Prostate gland (tissue), 2 donors: ENCODE measurements at places on chromosomes 7 and 10.

DNA sequence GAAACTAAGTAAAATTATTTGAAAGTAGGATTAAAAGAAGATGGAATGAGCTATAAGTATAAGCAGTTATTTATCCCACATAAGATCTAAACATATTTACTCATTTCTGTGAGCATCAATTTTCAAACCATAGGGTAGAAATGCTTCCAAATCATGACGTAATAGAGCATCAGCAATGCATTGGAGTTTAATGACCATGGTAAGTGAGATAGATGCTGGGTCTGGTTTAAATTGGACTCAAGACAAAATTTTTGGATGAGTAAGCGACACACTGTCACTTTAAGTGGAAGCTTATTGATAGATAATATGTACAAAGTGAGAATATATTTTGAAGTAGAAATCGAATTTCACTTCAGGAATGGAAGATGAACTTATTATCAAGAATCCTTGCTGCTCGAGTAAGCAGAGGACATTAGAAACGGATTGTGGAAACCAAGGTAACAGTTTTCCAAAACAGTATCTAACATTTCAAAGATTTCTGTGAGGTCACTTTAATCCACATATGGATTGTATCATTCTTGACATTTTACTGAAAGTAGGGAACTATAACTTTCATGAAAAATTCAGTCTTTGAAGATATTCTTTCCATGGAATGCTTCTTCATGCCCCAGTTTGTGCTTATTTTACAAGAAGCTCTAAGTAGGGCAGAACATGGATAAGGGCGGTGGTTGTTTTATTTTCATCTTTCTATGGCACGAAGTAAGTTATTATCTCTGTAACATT, 85.8 kb downstream of the AGMO start:
- no peaks in the 10 kb centered on the region for H3K4me1 ChIP-seq
- no peaks in the 10 kb centered on the region for H3K27me3 ChIP-seq
- H3K36me3 ChIP-seq = no peaks in the 10 kb centered on the region
- H3K27ac ChIP-seq = no peak overlapping the region
- H3K4me3 ChIP-seq = no peak overlapping the region
- DNase-seq = no peak

DNA sequence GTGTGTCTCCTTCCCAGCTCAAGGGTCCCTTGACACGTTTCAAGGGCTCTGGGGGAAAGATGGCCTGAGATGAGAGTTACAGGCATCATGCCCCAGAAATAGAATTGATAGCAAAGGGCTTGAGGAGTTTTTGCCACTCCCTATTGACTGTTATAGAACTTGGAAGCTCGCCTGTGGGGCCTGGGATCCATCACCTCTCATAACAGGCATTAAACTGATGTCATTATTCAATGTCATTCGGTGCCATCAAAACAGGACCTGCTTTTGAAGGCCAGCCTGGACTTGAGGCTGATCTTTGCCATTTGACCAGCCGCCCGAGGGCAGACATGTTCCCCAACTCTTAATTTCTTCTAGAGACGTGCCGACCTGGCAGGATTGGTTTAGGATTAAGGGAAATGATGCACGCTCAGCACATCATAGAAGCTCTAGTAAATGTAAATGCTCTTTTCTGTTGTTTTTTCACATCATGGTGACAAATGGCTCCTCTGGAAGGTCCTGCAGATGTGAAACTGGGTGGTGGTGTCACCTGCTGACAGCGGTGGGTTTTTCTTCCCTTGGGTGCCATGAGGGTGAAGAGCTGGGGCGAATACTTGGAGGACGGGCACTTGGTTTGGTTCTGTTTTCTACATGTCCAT, 16.7 kb upstream of the KLF6 start:
- H3K36me3 ChIP-seq = no peaks in the 10 kb centered on the region
- no peaks in the 10 kb centered on the region for H3K4me1 ChIP-seq
- no peak overlapping the region for H3K27ac ChIP-seq
- no peak overlapping the region for H3K4me3 ChIP-seq
- DNase-seq = no peak

DNA sequence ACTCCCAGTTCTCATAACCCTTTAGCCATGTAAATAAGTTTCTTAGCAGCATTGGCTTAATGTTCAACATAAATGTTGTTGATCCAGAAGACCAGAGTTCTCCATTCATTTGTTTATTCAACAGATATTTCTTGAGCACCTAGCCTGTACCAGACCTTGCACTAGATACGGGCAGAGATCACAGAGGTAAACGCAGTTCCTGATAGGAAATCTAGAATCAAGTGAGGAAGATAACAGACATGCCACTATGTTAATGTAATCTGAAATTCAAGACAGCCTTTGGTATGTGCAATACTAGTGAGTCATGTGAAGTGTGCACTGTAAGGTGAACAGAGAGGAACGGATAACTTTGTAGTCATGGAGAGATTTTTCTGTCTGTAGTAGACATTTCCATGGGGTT, 3.0 kb downstream of the BUB3 start:
- no peak overlapping the region for H3K4me3 ChIP-seq
- H3K36me3 ChIP-seq = no peaks in the 10 kb centered on the region
- no peaks in the 10 kb centered on the region for H3K27me3 ChIP-seq
- DNase-seq = no peak
- no peaks in the 10 kb centered on the region for H3K4me1 ChIP-seq

DNA sequence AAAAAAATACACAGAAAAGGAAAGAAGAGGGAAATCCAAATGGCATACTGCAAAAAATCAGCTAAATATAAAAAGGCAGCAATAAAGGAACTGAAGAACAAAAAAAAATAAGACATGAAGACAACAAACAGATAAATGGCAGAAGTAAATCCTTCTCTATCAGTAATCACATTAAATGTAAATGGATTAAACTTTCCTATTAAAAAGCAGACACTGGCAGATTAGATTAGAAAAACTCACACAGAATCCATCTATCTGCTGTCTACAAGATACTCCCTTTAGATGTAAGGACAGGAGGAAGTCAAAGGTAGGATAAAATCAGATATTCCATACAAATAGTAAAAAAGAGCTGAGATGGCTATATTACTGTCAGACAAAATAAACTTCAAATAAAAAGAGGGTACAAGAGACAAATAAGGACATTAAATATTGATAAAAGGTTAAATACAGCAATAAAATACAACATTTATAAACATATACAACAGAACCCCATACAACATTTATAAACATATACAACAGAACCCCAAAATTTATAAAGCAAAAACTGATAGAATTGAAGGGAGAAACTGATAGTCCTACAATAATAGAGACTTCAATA, 51.4 kb downstream of the CFAP70 start:
- DNase-seq = no peak
- no peaks in the 10 kb centered on the region for H3K27me3 ChIP-seq
- H3K4me3 ChIP-seq = no peak overlapping the region
- H3K27ac ChIP-seq = no peak overlapping the region
- H3K4me1 ChIP-seq = no peaks in the 10 kb centered on the region
- no peaks in the 10 kb centered on the region for H3K36me3 ChIP-seq

GRCh38 chr10:120184547-120185337, 272.3 kb upstream of the PLPP4 start:
- DNase-seq = no peak
- no peaks in the 10 kb centered on the region for H3K36me3 ChIP-seq
- no peak overlapping the region for H3K27ac ChIP-seq
- no peaks in the 10 kb centered on the region for H3K27me3 ChIP-seq

- DNase-seq = no peak
- H3K36me3 ChIP-seq = no peaks in the 10 kb centered on the region
- H3K4me1 ChIP-seq = no peaks in the 10 kb centered on the region
- no peak overlapping the region for H3K27ac ChIP-seq
- no peak overlapping the region for H3K4me3 ChIP-seq
- H3K27me3 ChIP-seq = no peaks in the 10 kb centered on the region
These were observed 22.5 kb upstream of the ADRB1 start for GRCh38 chr10:114021154-114021553.

DNA sequence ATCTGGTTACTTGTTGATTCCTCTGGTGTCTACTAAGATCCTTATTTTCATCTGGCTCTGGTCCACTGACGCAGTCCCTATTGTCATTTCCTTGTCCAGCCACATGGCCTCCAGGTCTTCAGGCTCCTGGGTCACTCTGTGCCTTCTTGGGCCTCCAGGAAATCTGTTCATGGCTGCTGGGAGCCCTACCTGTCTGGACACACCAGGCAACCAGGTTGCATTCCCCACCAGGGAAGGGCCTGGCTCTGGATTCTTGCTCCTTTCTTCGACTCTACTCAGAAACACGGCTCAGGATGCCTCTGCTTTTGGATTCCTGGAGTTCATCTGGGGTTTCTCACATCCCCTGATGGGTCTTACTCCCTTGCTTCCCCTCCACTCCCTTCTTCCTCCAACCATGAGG, 8.0 kb upstream of the PPIF start:
- H3K27me3 ChIP-seq = no peaks in the 10 kb centered on the region
- no peaks in the 10 kb centered on the region for H3K4me1 ChIP-seq
- no peaks in the 10 kb centered on the region for H3K36me3 ChIP-seq
- H3K27ac ChIP-seq = no peak overlapping the region
- no peak overlapping the region for H3K4me3 ChIP-seq
- no peak for DNase-seq
